NCI-H1436 (cell line): ENCODE measurements at places on chromosomes 5 and 9.

GRCh38 chr9:133944746-133945135 is 47.4 kb downstream of the VAV2 start:
- no peak for DNase-seq

DNA sequence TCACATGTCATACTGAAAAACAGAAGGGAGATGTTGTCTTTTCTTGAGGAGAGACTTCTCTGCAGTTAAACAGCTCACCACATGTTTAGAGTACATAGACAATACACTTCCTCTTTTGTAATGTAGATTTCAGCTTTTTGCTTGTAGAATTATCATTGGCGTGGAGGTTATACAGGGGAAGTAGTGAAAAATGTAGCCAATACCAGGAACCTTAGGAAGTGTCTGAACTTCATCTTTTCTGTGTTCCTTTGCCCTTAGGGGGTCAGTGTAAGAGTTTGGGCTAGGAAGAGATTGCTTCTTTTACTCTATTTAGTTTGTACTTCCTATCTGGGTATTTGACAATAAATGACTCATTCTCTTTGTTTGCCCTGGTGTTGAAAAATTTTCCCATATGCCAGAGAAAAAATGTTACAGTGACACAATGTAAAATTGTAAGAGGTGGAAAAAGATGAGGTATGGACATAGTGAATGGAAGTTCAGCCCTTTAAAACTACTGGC is 21.0 kb upstream of the CDKN2B start:
- no peak for DNase-seq

- no peak for DNase-seq
Observed at GRCh38 chr9:83034026-83034425, 28.9 kb downstream of the RASEF start.

GRCh38 chr5:158398360-158399201 is 539.6 kb upstream of the CLINT1 start:
- no peak for DNase-seq

DNA sequence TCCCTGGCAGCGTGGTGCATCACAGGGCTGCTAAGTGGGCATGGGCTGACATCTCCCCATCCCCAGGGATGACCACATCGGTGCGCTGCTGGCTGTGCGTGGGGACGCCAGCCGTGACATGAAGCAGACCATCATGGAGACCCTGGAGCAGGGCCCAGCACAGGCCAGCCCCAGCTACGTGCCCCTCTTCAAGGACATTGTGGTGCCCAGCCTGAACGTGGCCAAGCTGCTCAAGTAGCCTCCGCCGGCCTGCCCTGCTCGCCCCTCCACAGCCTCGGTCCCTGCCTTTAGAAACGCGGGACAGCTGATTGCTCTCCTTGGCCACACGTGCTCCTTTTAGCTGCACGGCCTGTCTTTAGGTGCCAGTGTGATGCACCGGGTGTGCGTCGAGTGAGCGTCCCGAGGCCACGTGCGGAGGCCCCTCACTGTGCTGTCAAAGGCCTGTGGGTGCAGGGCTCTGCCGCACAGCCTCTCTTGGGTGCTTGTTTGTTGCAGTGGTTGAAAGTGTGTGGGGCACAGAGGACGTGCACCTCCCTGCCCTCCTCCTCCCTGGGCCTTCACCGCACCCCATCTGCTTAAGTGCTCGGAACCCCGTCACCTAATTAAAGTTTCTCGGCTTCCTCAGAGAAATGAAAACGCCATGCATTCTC is 23.8 kb downstream of the EXOC3 start:
- DNase-seq = no peak

- no peak for DNase-seq
Observed at GRCh38 chr5:76701298-76701697, 14.6 kb upstream of the F2R start.

DNA sequence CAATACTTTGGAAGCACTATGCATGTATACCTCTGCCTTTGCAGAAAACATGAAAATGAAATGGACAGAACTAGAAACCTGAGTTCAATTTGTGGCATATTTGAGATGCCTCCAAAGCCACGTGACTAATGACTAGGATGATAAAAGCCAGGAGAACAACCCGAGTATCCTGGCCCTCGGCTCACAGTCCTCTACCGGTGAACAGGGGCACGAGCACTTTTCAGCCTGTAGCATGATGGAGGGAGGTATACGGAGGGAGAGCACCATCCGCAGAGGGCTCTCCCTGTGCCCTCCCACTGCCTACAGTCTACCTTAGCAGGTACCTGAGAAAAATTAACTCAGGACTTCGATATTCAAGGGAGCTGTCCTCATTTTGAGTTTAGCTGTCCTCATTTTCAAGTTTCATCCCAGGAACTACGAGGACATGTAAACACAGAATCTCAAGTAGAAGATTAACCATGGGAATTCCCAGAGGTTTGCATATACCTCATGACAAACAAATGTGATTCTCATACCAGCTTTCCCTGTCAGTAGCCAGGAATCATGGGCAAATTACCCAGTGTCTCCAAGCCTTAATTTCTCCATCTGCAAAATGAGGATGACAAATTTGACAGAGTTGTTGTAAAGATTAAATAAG is 249.3 kb downstream of the DNAH5 start:
- no peak for DNase-seq

GRCh38 chr5:163496286-163496685 is 9.1 kb upstream of the MAT2B start:
- no peak for DNase-seq

- DNase-seq = no peak
Observed at GRCh38 chr5:66356011-66356565, 212.0 kb downstream of the SREK1 start.

- no peak for DNase-seq
Observed at GRCh38 chr9:13437866-13438265, 158.4 kb upstream of the MPDZ start.

GRCh38 chr5:13994621-13995253 is 50.2 kb upstream of the DNAH5 start:
- DNase-seq = no peak

- no peak for DNase-seq
Observed at GRCh38 chr9:131986576-131986975, 93.1 kb downstream of the MED27 start.

DNA sequence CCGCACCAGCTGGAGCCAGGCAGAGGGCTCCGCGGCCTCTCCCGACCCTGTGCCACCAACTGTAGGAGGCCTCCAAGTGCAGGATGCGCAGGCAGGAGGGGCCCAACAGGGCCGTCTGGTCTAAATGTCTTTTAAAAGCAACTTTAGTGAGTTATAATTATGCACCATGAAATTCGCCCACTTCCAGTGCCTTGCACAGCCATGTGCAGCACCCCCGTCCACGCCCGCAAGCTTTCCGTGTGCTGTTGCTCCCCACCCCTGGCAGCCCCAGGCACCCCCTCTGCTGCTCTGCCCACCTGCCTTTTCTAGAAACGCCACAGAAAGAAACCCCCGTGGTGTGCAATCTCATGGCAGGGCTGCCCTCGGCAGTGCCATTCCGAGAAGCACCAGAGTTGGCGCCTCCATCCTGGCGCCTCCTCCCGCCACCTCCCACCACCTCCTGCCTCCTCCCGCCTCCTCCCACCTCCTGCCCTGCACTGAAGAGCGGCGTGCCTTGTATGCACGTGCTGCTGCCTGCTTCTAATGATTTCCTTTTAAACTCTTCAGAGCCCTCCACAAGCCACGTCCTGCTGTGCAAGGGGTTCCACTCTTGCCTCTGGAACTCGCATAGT is 7.5 kb upstream of the SLC6A18 start:
- DNase-seq = no peak

DNA sequence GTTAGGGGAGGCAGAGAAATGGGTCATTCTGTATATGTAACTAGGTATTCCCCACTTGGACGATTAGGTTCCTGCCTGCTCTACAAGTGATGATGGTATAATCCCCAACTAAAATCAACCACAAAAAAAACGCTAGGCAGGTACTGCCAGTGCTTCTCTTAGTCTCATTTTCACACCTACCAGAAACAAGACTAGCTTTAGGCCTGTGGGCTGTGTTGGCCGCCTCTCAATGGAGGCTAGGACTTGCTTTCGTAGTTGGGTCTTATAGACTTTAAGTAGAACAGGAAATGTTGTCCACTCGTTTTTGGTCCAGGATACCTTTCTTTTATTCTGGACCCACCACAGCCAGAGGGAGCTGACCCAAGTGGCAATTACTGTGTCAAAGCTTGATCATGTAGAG is 111.8 kb downstream of the UNC13B start:
- DNase-seq = no peak
